ENCODE measurements at places on chromosomes 2 and 18. TPM values are rescaled to one million over a fixed set of nuclear protein-coding genes. Genes with fewer than 3 reads are reported as not detected.

DNA sequence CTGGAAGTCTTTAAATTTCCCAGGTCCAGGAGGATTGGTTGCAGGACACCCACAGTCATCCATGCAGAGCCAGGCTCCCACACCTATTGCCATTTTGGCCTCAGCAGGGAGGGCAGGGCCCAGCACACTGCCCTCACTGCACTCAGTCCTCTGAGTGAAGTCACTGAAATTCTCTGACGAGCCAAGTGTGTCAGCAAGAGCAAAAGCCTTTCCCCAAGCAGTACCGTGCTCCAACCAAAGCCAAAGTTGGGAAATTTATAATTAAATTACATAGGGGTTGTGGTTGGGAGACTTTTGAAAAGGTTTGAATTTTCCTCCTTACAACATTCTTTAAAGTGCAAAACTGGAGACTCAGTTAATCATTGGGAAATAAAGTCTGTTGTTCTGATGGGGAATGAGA, 98.5 kb upstream of the CD226 start:
- no peaks in the 10 kb centered on the region for H3K4me1 ChIP-seq
- no peaks in the 10 kb centered on the region for H3K36me3 ChIP-seq
- no peak overlapping the region for H3K27ac ChIP-seq
- no peak overlapping the region for H3K4me3 ChIP-seq
- DNase-seq, result no peak
- H3K27me3 ChIP-seq, result no peaks in the 10 kb centered on the region

- H3K36me3 ChIP-seq, result no peaks in the 10 kb centered on the region
- H3K4me3 ChIP-seq, result no peak overlapping the region
- H3K27me3 ChIP-seq, result no peaks in the 10 kb centered on the region
- peaks cover 4% of the 10 kb centered on the region for H3K4me1 ChIP-seq
- DNase-seq, result no peak
- H3K27ac ChIP-seq, result no peak overlapping the region
These were observed 79.6 kb downstream of the RAB31 start for GRCh38 chr18:9787712-9788111.

DNA sequence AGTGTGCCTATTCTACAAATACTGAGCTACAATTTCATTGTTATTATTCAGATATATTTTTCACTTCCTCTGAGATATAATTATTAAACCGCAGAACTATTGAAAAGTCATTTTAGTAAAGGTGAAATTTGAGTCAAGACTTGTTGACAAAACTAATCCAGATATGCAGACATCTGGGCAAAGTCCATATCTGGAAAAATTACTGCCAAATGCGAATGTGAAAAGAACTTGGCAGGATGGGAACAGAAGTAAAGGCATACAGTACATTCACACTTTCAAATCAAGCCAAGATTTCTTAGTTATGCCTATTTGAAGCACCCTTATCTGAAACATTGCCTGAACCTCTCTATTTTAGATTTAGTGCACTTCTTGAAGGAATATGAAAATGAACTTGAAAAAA, 923.6 kb downstream of the CCDC85A start:
- no peaks in the 10 kb centered on the region for H3K36me3 ChIP-seq
- no peak for DNase-seq
- no peak overlapping the region for H3K27ac ChIP-seq
- H3K27me3 ChIP-seq, result no peaks in the 10 kb centered on the region
- H3K4me3 ChIP-seq, result no peak overlapping the region
- H3K4me1 ChIP-seq, result no peaks in the 10 kb centered on the region

DNA sequence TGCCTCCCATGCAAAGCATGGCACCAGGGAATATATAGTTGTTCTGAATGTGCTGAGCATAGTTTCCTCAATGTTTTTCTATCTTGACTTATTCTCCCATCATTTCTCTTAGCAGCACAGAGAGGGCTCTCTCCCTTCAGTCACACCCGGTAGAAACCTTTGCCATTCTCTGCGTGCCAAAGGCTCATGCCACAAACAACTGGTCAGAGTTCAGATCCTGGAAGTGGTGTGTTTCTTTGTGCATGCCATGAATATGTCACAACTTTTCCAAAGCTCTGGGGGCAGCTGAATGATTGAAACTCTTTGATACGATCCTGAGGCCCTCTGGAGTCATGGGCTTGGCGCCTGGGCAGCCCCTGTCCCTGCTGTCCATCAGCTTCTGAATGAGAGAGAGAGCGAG, 28.0 kb upstream of the EDAR start:
- DNase-seq, result no peak
- H3K36me3 ChIP-seq, result no peaks in the 10 kb centered on the region
- H3K27me3 ChIP-seq, result peaks cover 8% of the 10 kb centered on the region
- H3K4me1 ChIP-seq, result peaks cover 6% of the 10 kb centered on the region

- H3K4me3 ChIP-seq, result no peak overlapping the region
- no peak overlapping the region for H3K27ac ChIP-seq
- DNase-seq, result no peak
These were observed 24.5 kb downstream of the LOXHD1 start for GRCh38 chr18:46632401-46633071.

DNA sequence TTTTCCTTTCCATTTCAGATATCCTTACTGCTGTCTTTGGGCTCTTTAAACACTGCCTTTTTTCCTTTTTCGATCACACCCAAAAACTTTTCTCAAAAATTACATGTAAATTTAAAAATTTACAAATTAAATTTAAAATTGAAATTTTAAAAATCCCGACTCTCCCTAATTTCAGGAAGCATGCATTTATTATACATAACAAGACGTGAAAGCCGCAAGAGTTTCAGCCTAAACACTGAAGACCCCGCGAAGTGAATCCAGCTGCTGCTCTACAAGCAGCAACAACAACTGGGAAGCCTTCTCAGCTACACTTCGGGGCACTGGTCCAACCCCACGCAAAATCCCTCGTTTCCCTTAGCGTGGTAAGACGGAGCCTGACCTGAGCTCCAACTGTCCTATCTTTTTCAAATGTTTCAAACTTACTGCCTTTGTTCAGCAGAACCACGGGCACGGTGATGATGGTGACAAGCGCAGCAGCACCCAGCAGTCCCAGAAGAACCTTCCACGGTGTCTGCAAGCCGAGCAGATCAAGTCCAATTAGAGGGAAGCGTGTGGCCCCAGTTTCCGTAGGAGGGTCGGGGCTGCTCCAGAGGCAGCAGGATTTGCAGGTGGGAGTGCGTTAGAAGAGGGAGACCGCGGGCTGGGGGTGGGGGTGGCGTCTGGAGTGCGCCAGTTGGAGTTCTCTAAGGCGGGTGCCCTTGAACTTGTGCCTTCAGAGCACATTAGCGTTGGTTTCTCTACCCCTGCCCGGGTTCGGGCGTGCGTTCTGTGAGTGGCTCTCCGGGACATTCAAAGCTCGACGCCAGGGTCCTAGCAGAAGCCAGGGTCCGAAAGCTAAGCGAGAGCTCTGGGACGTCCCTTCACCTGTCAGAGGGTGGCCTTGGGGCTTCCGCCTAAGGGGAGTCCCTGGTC, 783 bp downstream of the DPP4 start:
- peak overlapping the region; percentile 37 for H3K4me3 ChIP-seq
- no peaks in the 10 kb centered on the region for H3K36me3 ChIP-seq
- DNase-seq, result no peak
- H3K27ac ChIP-seq, result peak overlapping the region; percentile 49

DNA sequence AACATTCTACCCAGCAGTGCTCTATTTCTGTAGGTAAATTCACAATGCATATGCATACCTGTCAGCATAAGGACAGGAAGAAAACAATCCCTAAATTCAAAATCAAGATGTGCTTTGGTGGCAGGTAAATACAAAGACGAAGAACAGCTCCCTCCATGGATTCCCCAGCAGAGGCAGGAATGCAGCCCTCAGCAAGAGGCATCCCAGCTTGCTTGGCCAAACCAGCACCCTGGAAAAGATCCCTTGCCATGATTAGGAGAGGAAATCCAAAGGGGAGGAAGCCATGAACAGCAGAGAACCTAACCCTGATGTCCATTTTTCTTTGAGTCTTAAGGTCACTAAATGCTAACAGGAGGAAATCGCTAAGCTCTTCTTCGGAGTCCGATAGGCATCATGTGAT, 91.2 kb downstream of the KCTD1 start:
- no peaks in the 10 kb centered on the region for H3K27me3 ChIP-seq
- no peak for DNase-seq
- no peak overlapping the region for H3K4me3 ChIP-seq
- H3K4me1 ChIP-seq, result peaks cover 5% of the 10 kb centered on the region

GRCh38 chr2:232809349-232810124, 33.2 kb upstream of the KCNJ13 start:
- no peak overlapping the region for H3K4me3 ChIP-seq
- peaks cover 97% of the 10 kb centered on the region for H3K36me3 ChIP-seq
- no peak overlapping the region for H3K27ac ChIP-seq
- H3K27me3 ChIP-seq, result no peaks in the 10 kb centered on the region
- no peaks in the 10 kb centered on the region for H3K4me1 ChIP-seq

The CGREF1 gene
- 3.2 TPM for total RNA-seq
